OCI-LY7 (cell line): ENCODE measurements at places on chromosomes 4 and X. TPM values are rescaled to one million over a fixed set of nuclear protein-coding genes. Genes with fewer than 3 reads are reported as not detected.

EDNRA gene
- total RNA-seq: not detected in 2 replicates

DNA sequence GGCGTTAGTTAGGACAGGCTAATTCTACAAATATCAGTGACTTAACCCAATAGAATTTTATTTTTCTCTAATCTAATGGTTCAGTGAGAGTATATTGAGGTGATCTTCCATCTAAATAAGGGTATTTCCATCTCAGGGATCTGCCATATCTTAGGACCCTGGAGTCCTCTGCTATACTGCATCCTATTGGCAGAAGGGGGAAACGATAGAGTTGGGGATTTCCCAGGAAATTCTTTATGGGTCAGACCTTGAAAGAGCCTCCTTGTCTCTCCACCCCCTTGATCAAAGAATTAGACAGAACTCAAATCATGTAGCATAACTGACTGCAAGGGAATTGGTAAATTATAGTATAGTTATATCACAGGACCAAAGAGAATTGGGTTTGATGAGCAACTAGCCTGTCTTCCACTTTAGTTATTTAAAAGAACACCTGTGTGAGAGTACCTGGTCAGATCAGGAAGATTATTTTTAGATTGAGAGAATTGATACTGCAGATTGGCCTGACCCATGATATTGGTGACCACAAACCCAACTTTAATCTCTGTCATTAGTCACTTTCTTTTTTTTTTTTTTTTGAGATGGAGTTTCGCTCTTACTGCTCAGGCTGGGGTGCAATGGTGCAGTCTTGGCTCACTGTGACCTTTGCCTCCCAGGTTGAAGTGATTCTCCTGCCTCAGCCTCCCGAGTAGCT, 25.6 kb downstream of the SMARCA5 start:
- no peak for DNase-seq

ENPEP gene
- total RNA-seq: 0.09 and 0.21 TPM in 2 replicates

XG gene
- not detected in 2 replicates for total RNA-seq

- DNase-seq: no peak
Measured at GRCh38 chr4:86563416-86563815, 30.7 kb upstream of the PTPN13 start.

AWAT1 gene
- total RNA-seq: not detected in 2 replicates

- no peak for DNase-seq
Measured at GRCh38 chr4:2515830-2516550, 20.5 kb upstream of the FAM193A start.

- DNase-seq: no peak
Measured at GRCh38 chrX:144494074-144494473, 610.2 kb downstream of the UBE2NL start.

DNA sequence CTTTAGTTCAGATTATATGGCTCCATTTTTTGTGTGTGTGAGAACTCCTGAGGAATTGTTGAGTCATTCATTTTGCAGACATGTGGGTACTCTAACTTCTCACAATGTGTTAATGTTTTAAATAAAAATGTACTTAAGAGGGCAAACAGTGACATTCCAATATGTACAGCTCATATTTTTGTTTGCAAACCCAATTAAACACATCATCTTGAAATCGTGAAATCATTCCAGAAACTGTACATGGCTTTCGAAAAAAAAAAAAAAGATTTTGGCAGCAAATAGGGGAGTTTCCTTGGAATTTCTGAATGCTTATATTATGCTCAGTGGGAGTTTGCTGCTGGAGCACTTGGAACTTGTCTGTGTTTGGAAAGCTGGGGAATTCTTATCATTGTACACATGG, 85.0 kb downstream of the HPGD start:
- DNase-seq: no peak

PPEF2 gene
- 0.42 TPM in 1 of 2 replicates, not detected in the other for total RNA-seq

TBX22 gene
- not detected in 2 replicates for total RNA-seq

GRCh38 chr4:113701169-113701568, 60.4 kb downstream of the CAMK2D start:
- DNase-seq: no peak

SAGE1 gene
- not detected in 2 replicates for total RNA-seq

BEX2 gene
- 4.4 and 5.7 TPM in 2 replicates for total RNA-seq

EXOC1 gene
- total RNA-seq: 33.5 and 37.0 TPM in 2 replicates

AFM gene
- not detected in 2 replicates for total RNA-seq

DNA sequence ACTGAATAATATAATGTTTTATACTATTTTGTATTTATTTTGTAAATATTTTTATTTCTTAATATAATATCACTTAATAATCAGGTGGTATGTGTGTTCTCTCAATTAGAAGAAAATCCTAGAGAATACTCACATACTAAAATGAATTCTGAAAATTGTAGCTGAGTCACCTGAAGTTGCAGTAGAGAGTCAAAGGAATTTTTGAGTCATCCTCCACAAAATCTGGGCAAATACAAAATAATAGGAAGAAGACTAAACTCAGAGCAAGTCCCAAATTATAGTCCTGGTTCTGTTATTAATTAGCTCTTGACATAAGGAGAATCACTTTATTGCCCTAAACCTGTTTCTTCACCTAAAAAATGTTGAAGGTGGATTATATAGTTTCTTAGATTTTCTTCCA, 57.8 kb downstream of the SPATA4 start:
- no peak for DNase-seq

GUCY1A1 gene
- not detected in 2 replicates for total RNA-seq

DNA sequence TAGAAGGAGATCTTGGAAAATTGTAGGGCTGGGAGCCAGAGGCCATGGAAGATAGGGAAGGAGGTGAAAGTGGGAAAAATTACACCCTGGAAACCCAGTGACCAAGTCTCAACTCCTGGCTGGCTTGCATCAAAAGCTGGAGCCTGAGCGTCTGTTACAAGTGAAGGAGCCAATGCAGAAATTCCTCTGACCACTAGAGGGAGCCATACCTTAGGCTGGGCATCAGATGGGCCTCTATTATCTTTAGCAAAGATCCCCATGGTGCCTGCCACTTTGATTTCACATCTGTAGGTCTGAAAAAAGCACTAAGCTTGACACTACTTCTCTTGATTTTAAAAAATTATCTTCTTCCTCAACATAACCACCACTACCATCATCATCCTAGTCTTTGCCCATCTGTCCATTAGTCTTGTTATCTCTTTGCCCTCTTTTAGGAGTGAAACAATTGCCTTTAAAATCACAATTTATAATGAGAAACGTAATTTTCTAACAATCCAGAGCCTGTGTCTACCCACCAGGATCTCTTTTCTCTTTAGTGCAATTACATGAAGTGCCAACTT, 62.9 kb downstream of the ANAPC4 start:
- DNase-seq: peak; percentile 78

ATOH1 gene
- total RNA-seq: not detected in 2 replicates

GRCh38 chr4:185849664-185850550, 37.9 kb upstream of the SORBS2 start:
- DNase-seq: no peak

H2BW2 gene
- total RNA-seq: not detected in 2 replicates

GRPR gene
- 0.31 TPM in 1 of 2 replicates, not detected in the other for total RNA-seq

DNA sequence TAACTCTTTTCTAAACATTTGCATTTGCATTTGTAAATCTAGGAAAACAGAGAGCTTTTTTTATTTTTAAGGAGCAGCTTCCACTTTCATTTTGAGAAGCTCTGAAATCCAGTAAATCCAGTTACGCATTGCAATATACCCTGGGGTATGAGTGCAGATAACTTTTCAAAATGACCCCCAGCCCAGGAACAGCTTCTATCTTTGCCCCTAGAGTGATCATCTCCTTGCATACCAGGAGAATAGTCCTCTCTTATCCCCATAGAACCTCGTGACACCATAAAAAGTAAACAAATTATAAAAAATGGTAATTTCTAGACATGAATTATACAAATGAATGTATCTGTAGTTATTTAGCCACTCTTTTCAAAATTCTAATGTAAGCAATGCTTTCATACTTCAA, 292.2 kb upstream of the GALNT7 start:
- DNase-seq: no peak

GRCh38 chr4:114864060-114864459, 249.4 kb downstream of the NDST4 start:
- no peak for DNase-seq

- DNase-seq: no peak
Measured at GRCh38 chr4:77045490-77045889, 30.3 kb downstream of the CCNI start.

VGLL1 gene
- total RNA-seq: not detected in 2 replicates

GRCh38 chrX:119816300-119816699, 24.9 kb upstream of the RPL39 start:
- DNase-seq: no peak

GRCh38 chrX:136525738-136526606, 6.0 kb upstream of the VGLL1 start:
- no peak for DNase-seq

CCDC158 gene
- total RNA-seq: not detected in 2 replicates

SFRP2 gene
- not detected in 2 replicates for total RNA-seq

DNA sequence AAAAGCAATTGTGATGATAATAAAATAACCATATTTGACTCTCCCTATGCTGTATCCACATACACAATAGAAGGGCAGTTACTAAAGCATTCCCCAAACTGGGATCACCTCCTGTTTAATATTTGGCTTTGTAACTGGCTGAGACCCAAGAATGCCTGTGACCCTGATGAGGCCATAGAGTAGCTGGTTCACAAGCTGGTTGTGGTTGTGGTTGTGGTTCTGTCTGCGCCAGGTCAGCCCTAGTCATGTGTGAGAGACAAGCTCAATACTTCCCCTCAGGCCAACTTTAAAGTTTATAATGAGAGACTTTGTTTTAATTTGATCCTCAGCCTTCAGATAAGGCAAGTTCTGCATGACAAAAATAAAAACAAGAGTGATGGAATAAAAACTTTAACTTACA, 209.9 kb downstream of the PARM1 start:
- DNase-seq: no peak

DNA sequence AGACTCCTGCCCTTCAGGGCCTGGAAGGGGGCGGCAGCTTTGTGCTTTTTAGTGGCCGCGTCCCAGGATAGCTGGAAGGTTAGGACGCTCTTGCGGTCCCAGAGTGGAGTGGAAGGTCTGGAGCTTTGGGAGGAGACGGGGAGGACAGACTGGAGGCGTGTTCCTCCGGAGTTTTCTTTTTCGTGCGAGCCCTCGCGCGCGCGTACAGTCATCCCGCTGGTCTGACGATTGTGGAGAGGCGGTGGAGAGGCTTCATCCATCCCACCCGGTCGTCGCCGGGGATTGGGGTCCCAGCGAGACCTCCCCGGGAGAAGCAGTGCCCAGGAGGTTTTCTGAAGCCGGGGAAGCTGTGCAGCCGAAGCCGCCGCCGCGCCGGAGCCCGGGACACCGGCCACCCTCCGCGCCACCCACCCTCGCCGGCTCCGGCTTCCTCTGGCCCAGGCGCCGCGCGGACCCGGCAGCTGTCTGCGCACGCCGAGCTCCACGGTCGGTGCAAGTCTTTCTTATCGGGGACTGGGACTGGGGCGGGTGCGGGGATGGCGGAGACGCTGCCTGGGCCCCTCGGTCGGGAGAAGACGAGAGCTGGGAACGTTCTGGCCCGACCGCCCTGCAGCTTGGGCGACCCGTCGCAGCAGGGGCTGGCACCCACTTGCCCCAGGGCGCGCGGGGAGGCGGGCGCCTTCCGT, at the start of gene EDNRA:
Gene EDNRA (plus strand): TSS at position 207 of the 686 bp plus-strand sequence. CDS start 4,585 bp downstream, outside the sequence.
- DNase-seq: no peak

DNA sequence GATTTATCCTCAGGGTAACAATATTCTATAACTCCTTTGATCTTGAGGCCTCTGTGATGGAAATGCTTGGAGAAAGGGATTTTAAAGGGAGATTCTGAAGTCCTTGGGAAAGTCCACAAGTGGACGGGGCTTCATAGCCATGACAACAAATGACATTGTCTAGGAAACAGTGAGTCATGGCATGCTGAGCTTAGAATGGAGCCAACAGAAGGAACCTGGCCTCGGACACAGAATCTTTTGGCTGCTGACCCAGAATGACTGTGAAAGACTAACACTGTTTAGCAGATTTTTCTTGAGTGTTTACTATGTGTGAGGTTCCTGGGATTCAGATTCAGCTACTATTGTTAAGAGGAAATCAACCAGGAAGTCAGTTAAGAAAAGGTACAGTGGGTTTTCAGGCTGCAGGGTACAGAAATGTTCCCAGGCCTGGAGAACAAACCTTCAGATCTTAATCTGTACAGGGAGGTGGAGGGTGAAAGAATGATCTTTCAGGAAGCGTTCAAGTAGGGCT, 18.1 kb upstream of the CXCL2 start:
- DNase-seq: no peak

GRCh38 chr4:143486314-143486713, 27.2 kb upstream of the SMARCA5 start:
- DNase-seq: no peak

UPF3B gene
- total RNA-seq: 25.1 and 25.5 TPM in 2 replicates

HPSE gene
- total RNA-seq: 2.4 and 3.0 TPM in 2 replicates

- no peak for DNase-seq
Measured at GRCh38 chrX:120731386-120731785, 101.5 kb upstream of the C1GALT1C1 start.

GRCh38 chrX:102669526-102669925, 18.2 kb downstream of the GPRASP1 start:
- no peak for DNase-seq

CNKSR2 gene
- not detected in 2 replicates for total RNA-seq

CLDN22 gene
- not detected in 2 replicates for total RNA-seq

GRCh38 chr4:117010671-117011070, 74.7 kb downstream of the TRAM1L1 start:
- DNase-seq: no peak

DNA sequence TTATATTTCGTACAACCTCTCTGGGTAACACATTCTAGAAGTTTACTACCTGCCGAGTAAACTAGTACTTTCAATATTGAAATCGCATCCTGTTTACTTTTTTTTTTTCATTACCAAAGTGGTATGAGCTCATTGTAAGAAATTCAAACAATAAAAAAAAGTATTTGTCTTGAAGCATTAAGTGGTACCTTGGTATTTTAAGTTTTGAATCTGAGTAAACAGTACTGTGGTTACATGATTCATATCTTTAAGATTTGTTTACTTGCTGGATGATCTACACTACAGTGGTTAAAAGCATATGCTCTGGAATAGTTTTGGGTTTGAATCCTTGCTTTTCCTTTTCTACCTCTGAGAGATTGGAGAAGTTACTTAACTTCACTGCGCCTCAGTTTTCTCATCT, 3.8 kb upstream of the MMGT1 start:
- no peak for DNase-seq
